ENCODE measurements at places on chromosomes 2 and 18. TPM values are rescaled to one million over a fixed set of nuclear protein-coding genes. Genes with fewer than 3 reads are reported as not detected.

The FEV gene
- 3.1 TPM for total RNA-seq

DNA sequence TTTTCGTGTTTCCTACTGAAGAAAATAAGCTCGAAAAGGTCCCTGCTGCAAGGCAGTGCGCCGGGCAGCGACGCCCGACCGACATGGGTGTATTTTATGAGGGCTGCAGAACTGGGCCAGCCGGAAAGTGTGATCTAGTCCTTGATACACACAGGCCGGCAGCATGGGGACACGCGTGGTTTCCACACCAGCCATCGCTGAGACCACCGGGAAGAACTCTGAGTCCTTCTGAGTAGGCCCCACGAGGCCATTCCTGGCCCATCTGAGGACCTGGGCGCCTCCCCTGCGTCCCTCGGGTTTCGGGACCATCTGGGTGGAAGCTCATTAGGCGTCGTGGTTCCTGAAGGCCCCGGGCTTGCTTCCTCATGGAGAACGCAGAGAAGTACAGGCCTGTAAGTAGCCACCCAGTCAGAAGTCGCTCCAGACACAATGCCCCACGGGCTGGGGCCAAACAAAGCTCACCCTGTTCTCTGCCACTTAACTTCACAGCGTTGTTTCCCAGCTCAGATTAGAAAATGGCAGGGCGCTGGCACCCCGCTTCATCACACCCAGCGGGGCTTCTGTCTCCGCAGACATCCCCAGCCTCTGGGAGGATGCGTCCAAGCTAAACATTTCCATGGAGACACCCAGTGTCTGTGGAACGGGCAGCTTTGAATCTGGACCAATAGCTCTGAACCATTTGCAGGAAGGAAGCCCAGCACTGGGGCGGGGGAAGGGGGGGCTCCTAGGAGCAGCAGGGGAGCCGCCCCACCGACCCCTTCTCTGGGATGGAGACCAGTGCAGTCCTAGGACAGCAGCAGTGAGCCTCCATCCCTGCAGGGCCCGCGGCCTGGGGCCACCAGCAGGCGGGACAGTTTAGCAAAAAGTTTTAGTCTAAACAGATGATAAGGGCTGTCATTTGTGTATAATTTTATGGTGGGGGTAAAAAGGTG, 2.4 kb downstream of the NFATC1 start:
- no peak for DNase-seq

The VPS54 gene
- 18.1 TPM for total RNA-seq

The PIEZO2 gene
- total RNA-seq, result 2.7 TPM

The CCT7 gene
- 117 TPM for total RNA-seq

GRCh38 chr2:113966832-113967231, 76.9 kb downstream of the ACTR3 start:
- DNase-seq, result no peak

- no peak for DNase-seq
Measured at GRCh38 chr2:127935337-127935736, 49.6 kb upstream of the AMMECR1L start.

GRCh38 chr2:165778653-165779451, 15.2 kb downstream of the GALNT3 start:
- no peak for DNase-seq

GRCh38 chr2:64767670-64768468, 114.2 kb upstream of the SERTAD2 start:
- peak; percentile 84 for DNase-seq

The PRKCE gene
- total RNA-seq, result 19.4 TPM

DNA sequence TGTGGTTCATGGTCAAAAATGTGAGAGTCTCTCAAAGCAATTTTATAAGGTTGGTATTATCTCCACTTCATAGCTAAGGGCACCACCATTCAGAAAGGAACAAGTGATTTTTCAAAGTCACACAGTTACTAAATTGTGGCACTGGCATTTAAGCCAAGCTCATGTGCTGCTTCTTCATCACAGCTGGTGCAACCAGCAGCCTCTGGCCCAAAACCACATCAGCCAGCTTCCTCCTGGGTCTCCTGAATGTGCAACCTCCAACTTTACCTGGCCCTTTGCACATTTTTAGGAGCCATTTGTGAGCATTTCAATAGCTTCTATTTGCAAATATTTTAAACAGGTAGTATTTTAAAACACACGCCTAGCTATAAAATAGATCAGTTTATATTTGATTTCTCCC, 293.7 kb downstream of the BCL11A start:
- no peak for DNase-seq

The C2orf78 gene
- total RNA-seq, result not detected

DNA sequence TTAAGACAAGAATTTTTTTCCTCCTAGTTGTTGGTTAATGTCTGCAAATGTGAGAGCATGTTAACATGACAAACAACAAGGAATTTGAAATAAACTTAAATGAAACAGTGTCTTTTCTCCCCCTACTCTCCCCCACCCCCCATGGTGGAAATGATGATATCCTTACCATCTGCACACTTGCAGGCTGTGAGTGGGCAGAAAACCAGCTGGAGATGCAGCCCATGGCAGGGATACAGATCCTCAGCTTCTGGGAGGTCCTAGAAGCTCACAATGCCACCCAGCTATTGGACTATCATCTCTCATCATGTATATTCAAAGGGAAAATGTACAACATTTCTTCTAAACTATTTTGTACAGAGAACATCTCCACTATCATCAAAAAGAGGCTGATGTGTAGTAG, 196.8 kb downstream of the SLC8A1 start:
- no peak for DNase-seq

DNA sequence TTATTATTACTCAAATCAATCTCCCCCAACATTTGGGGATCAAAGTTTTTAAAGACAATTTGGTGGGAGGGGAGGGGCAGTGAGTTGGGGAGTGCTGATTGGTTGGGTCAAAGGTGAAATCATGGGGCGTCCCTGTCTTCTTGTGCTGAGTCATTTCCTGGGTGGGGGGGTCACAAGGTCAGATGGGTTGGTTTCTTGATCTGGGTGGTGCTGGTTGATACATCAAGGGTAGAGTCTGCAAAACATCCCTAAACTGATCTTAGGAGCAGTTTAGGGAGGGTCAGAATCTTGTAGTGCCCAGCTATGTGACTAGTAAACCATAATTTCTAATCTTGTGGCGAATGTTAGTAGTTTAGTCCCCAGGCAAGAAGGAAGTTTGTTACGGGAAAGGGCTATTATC, 67.4 kb downstream of the MOGAT1 start:
- DNase-seq, result no peak

DNA sequence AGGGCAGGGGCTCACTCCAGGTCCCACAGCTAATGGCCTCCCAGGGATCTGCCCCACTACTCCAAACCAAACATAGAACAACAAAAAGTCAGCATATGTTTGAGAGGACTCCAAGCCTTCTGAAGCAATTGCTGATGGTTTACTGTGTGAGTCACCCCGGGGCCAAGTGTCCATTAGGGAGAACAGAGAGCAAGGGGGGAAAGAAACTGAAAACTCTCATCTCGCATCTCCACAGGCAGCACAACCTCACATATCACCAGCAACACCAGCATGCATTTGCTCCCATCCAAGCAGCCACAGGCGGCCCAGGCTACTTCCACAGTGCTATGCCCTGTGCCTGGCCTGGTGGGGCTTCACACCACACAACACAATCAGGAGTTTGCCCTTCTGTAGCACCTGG, 39.1 kb downstream of the CYRIA start:
- DNase-seq, result no peak

The DYNAP gene
- not detected for total RNA-seq

DNA sequence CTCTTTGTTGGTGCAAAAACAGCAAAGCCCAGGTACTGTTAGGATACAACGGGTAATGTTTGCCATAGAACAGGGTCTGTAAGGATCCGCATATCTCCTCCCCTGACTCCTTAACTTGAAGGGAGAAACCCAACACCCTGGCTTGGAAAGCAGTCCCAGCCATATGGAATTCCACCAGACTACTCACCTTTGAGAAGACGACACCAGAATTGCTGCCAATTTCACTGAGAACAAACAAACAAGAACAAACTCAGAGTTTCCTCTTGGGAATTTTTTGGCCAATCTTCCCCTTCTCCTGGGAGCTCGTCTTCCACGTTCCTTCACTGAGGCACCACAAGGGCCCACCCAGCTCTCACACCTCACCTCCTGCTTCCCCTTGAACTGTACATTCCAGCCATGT, 29.2 kb downstream of the CAPN14 start:
- DNase-seq, result no peak

The SNORC gene
- total RNA-seq, result 1.1 TPM

GRCh38 chr2:222160944-222161343, 137.9 kb downstream of the PAX3 start:
- DNase-seq, result no peak

- no peak for DNase-seq
Measured at GRCh38 chr2:206336861-206337260, 62.4 kb downstream of the ZDBF2 start.

GRCh38 chr18:68472701-68473295, 242.1 kb downstream of the TMX3 start:
- no peak for DNase-seq

GRCh38 chr18:63339920-63340484, 20.4 kb upstream of the BCL2 start:
- no peak for DNase-seq

The RFX8 gene
- total RNA-seq, result 0.52 TPM
